ENCODE measurements at places on chromosomes 7 and 10.

- DNase-seq, result no peak
Measured at GRCh38 chr7:7699970-7700369, 18.4 kb downstream of the RPA3 start.

GRCh38 chr10:62715383-62715782 is 89.1 kb upstream of the ADO start:
- DNase-seq, result no peak

DNA sequence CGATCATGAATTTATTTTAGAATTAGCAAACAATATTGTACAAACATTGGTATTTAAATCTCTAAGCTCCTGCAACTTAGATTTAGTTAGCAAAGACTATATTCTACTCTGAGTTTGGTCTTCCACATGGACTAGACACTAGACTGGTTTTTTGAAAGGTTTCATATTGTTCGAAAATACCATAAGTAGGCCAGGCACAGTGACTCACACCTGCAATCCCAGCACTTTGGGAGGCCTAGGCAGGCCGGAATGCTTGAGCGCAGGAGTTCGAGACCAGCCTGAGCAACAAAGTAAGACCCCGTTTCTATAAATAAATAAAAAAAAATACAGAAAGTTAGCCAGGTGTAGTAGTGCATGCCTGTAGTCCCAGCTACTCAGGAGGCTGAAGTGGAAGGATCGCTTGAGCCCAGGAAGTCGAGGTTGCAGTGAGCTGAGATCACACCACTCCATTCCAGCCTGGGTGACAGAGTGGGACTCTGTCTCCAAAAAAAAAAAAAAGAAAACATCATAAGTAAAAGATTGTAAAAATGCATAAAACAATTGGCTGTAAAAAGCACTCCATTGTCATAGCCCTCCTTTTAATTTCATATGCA is 73.1 kb downstream of the ABCC2 start:
- no peak for DNase-seq

- DNase-seq, result no peak
Measured at GRCh38 chr10:90458571-90458970, 399.3 kb downstream of the HTR7 start.

- no peak for DNase-seq
Measured at GRCh38 chr7:77254429-77254828, 54.8 kb upstream of the FGL2 start.

DNA sequence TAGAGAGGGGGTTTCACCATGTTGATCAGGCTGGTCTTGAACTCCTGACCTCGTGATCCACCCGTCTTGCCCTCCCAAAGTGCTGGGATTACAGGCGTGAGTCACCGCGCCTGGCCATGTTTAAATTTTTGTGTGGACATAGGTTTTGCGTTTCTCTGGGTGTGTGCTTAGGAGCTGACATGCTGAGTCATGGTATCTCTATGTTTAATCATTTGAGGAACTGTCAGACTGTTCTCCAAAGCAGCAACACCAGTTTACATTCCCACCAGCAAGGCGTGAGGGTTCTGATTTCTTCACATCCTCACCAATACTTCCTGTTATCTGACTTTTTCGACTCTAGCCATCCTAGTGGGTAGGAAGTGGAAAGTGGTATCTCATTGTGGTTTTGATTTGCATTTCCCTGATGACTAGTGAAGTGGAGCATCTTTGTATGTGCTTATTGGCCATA is 153.7 kb downstream of the DNAJB6 start:
- no peak for DNase-seq

DNA sequence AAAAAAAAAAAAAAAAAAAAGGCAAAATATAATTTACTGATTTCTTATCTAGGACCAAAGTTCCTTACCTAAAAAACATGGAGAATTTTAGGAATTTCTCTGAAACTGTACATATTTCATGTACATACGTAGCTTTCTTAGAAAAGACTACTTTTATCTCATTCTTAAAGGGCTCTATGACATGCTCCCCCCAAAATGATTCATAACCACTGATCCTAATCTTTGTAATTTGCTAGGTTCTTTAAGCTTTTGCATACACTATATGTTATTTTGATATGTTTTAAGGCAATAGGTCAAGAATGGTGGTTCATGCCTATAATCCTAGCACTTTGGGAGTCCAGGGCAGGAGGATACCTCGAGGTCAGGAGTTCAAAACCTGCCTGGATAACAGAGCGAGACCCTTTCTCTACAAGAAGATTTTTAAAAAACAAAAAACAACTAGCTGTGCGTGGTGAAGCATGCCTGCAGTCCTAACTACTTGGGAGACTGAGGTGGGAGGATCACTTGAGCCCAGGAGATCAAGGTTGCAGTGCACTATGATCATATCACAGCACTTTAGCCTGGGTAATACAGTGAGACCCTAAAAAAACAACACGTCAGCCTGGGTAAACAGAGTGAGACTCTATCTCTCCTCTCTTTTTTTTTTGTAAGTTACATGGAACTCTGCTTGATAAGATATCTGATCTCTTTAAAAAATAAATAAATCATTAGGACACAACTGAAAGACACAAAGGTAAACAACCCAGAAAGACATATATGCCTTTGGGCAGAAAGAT is 54.8 kb downstream of the ATAD1 start:
- DNase-seq, result no peak

- no peak for DNase-seq
Measured at GRCh38 chr7:69992938-69993337, 394.7 kb downstream of the AUTS2 start.

GRCh38 chr7:90536449-90536848 is 59.7 kb upstream of the CDK14 start:
- no peak for DNase-seq

- DNase-seq, result no peak
Measured at GRCh38 chr10:115939101-115939854, 333.7 kb downstream of the GFRA1 start.

DNA sequence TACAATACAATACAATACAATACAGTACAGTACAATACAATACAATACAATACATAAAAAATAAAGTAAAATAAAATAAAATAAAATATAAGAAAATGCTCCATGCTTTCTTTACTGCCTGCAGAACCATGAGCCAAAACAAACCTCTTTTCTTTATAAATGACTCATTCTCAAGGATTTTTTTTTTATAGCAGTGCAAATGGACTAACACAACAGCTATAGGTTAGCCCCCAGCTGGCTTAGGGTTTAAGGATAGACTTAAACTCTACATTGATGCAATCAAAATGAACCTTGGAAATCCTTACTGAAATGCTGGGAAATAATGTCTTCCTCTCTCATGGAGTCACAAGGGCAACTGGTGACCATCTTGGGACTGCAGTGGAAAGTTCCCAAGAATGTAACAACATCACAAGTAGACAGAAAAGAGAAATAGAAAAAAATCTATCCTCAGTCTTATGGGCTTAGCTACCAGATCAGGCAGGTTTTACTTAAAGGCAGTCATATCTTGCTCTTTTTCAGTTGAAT is 348.9 kb downstream of the ARL4A start:
- DNase-seq, result no peak

- DNase-seq, result no peak
Measured at GRCh38 chr7:91847876-91848588, 32.5 kb downstream of the MTERF1 start.

DNA sequence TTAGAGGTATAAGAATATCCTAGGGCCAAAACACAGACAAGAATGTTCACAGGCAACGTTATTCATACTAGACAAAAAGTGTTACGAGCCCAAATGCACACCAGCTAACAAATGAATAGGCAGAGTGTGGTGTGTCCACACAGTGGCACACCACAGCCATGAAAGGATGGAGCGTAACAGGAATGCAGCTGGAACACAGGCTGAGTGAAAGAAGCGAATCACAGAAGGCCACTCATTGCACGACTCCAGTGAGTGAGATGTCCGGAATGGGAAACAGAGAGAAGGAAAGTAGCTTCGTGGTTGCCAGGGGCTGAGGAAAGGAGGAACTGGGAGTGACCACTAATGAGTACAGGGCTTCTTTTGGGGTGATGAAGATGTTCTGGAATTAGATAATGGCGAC is 198.8 kb downstream of the TNS3 start:
- no peak for DNase-seq

DNA sequence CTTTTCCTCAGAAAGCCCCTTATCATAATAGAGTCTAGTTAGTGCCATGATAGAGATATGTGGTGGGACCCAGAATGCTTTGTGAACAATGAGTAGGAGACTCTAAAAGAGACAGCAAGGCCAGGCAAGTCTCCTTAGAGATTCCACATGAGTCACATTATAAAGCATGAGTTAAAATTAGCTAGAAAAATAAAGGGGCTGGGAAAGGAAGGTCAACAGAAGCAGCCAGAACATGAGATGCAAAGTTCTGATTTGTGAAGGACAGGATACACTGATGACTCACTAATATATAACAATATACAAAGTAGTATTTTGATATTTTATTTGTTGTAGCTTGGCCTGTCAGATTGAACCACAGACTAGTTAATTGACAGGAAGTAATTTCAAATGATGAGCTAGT is 25.3 kb upstream of the SNX13 start:
- DNase-seq, result no peak

GRCh38 chr7:128811631-128812430 is 18.4 kb upstream of the FLNC start:
- DNase-seq, result peak; percentile 28

- DNase-seq, result no peak
Measured at GRCh38 chr7:128045766-128046165, 14.5 kb upstream of the LRRC4 start.

- no peak for DNase-seq
Measured at GRCh38 chr10:71536332-71536731, 139.6 kb downstream of the CDH23 start.

- DNase-seq, result no peak
Measured at GRCh38 chr10:117174439-117175214, 22.7 kb upstream of the KCNK18 start.

GRCh38 chr7:16815001-16815400 is 10.2 kb upstream of the AGR2 start:
- DNase-seq, result no peak

DNA sequence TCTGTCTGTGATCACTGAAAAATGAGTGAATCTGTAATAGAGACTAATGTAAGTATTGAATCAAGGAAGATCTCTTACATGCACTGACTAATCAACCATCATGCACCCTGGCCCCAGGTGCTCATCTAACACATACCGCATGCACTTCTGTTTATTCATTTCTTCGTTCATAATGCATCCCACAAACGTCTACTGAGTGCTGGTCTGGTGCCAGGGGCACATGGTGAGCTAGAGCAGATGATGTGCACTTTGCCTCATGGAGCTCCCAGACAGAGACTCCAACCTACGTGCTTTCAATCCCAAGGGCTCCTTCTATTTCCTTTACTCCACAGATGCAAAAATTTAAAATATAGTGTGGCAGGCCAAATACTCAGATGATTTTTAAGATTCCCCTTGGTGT is 10.7 kb downstream of the C10orf90 start:
- DNase-seq, result no peak

DNA sequence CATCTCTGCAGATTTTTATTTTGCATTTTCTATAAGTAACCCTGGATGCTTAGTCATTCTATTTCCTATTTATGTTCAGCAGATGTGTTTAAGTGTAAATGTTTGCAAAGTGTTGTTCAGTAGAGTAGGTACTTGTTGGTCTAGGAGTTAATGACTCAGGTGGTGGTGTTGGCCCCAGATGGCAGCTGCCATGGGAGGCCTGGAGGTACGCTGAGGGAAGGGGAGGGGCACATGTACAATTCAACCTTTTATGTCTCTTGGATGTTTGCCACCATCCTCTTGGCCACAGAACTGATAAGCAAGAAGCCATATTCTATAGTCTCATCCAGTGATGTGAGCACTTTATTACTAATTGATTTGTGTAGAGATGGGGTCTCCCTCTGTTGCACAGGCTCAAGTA is 68.1 kb upstream of the SLC39A12 start:
- no peak for DNase-seq

DNA sequence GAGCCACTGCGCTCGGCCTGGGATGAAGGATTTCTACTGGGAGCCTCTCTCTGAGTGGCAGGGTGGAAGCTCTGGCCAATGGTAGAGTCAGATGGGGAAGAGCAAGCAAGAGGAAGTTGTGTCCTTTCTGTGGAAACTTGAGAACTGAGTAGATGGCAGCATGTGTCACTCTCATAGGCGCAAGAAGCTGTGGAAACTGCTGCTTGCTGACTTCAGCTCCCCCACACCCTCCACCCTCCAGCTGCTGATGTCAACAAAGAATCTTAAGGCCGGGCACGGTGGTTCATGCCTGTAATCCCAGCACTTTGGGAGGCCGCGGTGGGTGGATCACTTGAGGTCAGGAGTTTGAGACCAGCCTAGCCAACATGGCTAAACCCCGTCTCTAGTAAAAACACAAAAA is 39.8 kb upstream of the SRGN start:
- no peak for DNase-seq

DNA sequence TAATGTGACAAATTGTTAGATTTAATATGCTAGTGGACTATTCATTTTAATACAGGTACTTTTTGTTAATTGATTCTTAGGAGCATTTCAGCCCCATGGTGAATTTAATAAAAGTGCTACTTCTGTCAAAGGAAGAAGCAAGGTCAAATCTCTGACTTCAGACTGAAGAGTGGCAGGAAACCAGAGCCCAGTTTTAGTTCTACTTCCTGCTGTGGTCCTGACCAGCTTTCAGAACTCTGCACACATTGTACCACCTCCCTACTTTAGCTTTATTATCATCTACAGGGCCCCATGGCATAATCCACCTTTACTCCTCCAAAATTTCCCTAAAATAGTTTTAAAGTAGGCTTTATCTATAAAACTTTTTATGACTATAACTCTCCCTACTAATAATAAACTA is 33.7 kb downstream of the CTTNBP2 start:
- DNase-seq, result no peak

GRCh38 chr10:88198023-88198422 is 334.6 kb downstream of the PTEN start:
- no peak for DNase-seq

DNA sequence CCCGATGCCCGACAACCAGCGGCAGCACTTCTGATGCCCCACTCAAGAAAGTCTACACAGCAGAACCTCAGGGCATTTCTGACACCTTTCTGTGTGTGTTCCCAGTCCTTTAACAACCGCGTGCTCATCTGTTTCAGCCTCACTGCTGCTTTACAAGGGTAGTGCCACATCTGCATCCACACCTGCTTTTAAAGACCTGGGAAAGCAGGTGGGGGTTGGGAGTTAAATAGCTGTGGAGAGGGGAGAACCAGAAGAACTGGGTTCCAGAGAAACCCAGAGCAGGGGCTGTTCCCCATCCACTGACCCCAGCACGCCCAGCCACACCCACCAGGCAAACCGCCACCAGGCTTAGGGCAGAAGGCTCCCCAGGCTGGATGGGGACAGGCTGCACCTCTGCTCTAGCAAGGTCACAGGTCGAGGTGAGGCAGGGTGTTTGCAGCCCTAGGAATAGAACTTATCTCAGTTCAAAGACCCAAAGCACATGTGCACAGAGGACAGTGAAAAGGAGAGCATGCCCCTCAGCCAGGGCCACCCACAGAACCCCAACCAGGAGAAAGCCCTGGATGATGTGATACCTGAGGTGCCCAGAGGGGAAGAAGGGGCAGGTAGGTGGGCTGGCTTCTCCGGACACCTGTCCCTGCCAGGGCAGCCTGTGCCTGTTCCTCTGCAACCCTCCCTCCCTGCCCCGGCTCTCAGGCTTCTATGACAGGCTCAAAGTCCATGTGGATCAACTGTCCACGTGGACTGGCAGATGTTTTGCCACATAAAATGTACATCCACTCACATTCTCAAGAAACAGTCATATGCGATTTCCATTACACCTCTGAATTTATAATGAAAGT is 51.3 kb downstream of the COBL start:
- no peak for DNase-seq

Data from DMS79 (cell line).